Activated T-cell treated with anti-CD3 and anti-CD28 coated beads, Interleukin-2, amount 50 U/mL, for 72 hours (primary cell): ENCODE measurements at places on chromosomes 5 and 9. TPM values are rescaled to one million over a fixed set of nuclear protein-coding genes. Genes with fewer than 3 reads are reported as not detected.

GRCh38 chr5:21007781-21008180 lies 1019.8 kb upstream of the CDH18 start:
- DNase-seq = no peak

DNA sequence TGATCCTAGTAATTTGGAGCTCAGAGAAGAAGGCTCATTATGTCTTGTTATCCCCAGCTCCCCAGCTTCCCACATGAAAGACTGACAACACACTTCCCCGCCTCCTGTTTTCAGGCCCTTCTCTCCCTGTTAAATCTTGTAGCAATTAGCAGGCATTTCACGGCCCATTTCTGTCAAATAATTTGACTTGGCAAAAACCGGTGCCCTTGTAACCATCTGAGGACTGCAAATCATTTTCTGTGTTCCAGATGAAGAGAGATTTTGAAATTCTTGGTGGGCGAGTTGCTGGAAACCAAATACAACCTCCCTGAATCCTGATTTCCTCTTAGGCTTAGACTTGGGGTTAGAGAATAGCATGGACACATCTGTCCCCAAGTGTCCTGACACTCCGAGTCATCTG lies 109.7 kb downstream of the MSX2 start:
- no peak for DNase-seq

- no peak for DNase-seq
Measured at GRCh38 chr9:127537792-127538191, 74.3 kb upstream of the STXBP1 start.

PCDHGC4 gene
- total RNA-seq = not detected

DNA sequence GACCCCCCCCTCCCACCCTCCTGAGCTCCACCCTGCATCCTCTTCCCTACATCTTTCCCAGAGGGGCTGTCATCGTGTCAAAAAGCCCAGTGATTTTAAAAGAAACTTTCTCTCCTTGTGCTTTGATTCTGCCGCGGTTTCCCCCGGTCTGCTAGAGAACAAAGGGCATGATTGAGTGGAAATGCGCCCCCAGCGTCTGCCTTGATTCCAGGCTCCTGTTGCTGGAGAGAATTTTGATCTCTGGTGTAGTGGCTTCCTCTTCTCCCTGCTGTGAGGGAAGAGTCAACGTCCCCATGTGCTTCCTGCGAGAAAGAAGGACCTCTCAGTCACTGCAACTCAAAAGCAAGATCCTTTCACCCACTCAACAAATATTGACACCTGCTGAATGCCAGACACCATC lies 61.9 kb upstream of the RAPGEF1 start:
- DNase-seq = no peak

PDE6A gene
- not detected for total RNA-seq

GRCh38 chr5:9380109-9380508 lies 165.8 kb downstream of the SEMA5A start:
- no peak for DNase-seq

- no peak for DNase-seq
Measured at GRCh38 chr5:42267091-42267490, 156.1 kb upstream of the GHR start.

DNA sequence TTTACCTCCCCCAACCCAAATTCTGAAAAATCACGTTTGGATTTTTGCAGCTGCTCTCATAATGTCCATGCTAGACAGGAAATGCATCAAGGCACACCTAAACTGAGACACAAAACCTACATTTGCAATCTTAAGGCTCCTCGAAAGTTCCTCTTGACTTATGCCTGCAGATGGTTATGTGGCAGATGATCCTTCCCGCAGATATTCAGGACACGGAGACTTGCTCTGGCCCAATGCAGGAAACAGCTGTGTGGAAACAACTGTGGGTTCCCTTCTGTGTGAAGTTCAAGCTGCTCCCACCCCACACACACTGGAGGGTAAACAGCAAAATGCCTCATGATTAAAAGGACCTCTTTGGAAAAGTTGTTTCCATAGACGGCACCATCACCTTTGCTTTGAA lies 253.8 kb downstream of the EBF1 start:
- DNase-seq = no peak

DNA sequence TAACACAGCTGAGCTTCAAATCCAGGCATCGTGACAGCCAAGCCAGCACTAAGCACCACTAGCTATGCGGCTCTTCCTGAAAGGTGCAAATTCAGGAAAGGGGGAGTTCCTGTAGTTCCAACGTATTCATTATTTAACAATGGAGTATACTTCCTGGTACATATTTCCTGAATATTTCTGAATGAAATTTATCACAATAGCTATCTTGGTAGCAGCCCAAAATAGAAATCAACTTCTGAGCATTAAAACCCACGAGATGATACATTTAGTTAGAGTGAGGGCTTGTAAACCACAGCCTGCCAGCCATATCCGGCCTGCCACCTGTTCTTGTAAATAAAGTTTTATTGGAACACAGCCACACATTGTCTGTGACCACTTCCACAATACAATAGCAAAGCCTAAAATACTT lies 109.7 kb upstream of the RETREG1 start:
- peak; percentile 21 for DNase-seq

GRCh38 chr9:8963885-8964284 lies 1164.3 kb upstream of the DMAC1 start:
- DNase-seq = no peak

GRCh38 chr9:90726215-90726614 lies 75.4 kb upstream of the SYK start:
- no peak for DNase-seq
